ENCODE measurements at places on chromosomes 5 and 9.

DNA sequence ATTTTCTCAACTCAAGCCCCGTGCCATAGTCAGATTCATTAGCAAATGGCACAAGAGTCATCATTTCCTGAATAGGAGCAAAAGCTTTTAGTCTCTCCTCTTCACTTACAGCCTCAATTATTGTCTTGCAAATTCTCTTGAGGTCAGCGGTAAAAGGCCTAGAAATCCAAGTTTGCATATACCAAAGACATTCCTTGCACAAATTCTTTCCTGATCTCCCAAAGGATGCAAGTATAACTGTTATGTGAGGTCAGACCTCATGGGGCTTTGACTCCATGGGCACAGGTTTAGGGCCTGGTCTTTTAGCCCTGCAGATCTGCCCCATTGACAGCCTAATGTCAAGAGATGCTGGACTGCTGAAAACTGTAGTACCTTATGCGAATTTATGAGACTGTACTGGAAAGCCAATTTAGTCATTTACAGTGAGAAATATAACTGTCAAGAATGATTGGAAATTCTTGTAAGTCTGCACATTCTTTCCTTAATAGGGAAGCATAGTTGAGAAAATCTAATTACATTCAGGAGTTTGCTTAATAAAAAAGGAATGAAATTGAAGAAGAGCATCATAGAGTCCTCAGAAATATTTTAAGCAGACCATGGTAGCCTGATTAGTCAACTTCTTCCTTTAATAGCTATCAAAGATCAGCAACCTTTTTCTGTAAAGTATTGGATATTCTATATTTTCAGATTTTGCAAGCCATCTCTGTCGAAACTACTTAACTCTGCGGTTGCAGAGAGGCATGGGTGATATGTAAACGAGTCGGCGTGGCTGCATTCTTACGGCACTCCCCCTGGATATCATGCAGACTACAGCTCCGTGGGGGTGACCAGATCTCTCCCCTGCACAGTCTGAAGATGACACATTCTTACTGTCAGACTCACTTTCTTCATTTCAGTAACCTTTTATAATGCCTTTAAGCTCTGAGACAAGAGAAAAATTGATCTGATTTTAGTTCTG lies 45.2 kb downstream of the GCNT4 start:
- DNase-seq = no peak

- DNase-seq = no peak
These were observed at the start of gene PTGER4 for GRCh38 chr5:40679913-40680681. Gene PTGER4 (plus strand): TSS chr5:40679915. CDS start chr5:40680994, 1,079 bp downstream.

DNA sequence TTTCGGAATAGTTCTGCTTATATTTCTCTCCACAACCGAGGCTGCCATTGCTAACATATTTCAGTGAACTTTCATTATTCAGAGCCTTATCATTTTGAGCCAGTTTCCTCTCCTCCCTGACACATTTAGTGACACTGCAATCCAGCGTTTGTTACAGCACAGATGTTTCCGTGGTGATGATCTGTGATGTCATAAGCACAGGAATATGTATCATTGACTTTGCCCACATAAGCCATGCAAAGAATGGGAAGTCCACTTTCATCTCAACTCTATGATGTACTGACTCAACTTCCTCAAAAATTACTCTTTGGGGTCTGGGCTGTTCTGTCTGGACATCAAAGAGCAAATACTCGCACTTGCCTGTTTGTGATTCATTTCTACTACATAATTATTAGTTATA lies 291.8 kb downstream of the EBF1 start:
- DNase-seq = no peak

- no peak for DNase-seq
These were observed 4.0 kb downstream of the PHF19 start for GRCh38 chr9:120872791-120873502.

DNA sequence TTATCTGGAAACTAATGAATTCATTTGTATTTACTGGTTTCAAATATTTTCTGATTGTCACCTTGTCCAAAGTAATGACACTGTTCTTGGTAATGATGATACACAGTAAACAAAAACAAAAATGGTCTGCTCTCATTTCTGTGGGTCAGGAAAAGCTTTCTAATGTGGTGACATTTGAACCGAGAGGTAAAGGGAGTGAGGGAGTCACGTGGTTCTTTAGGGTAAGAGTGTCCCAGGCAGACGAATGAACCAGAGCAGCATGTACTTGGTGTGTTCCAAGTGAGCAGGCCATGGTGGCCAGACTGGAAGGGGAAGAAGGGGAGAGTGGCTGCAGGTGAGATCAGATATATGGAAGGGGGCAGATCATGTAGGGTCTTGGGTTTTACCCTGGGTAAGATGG lies 247.0 kb upstream of the SLC30A5 start:
- no peak for DNase-seq

GRCh38 chr9:109705515-109705914 lies 74.5 kb upstream of the PALM2AKAP2 start:
- DNase-seq = peak; percentile 74

GRCh38 chr9:137372693-137373610 lies 50.0 kb downstream of the EXD3 start:
- DNase-seq = no peak

DNA sequence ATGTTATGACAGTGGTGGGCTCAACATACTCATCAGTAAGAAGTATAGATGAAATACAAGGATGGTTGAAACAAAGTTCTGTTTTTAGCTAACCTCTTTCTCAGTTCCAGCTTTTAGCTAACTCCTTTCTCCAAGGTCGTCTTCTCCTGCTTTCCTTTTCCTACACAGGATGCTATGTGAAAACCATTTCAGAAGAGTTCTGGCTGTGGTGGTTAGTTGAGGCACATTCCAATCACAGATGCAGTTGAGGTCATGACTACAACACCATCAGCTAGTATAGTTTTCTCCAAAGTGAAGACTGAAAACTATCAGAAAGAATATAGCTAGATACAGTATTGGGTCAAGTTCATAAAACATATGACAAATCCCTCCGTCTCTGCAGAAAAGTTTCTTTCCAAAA lies 477.7 kb upstream of the C9orf72 start:
- DNase-seq = no peak

DNA sequence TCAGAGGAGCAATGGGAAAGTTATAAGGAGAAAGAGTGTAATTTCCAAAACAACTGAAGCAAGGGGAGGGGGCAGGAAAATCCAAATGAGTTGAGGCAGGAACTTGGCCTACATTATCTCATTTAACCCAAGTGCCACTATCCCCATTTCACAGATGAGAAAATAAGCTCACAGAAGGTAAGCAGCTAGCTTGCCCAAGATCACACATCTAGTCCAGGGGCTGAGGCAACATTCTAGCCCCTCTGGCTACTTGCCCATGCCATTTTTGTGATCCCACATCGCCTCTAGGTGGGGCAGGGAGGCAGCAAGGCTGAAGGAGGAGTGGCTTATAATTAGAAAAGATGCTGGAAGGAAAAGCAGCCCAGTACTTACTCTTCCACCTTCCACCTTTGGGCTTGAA lies 2.6 kb upstream of the PSIP1 start:
- DNase-seq = no peak

GRCh38 chr5:71456362-71456743 lies 902 bp downstream of the BDP1 start:
- DNase-seq = no peak

DNA sequence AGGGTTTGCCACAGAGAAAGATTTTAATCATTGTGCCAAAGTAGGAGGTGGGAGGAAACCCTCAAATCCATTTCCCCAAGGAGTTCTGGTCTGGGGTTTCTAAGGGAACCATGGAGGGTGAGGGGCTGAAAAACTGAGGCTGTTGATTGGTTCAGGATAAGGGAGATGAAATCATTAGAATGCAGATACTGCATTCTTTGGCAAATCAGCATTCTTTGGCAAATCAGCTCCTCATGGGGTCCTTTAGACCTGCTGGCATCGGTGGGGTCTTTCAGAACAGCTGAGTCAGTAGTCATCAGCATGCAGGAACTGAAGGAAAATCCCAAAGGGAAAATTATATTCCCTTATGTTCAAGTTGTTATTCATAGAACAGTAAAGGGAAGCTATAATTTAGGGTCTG lies 585.5 kb downstream of the ISL1 start:
- no peak for DNase-seq

- no peak for DNase-seq
These were observed 150.8 kb downstream of the HACD4 start for GRCh38 chr9:20880675-20881074.

GRCh38 chr5:181107699-181108098 lies 23.3 kb downstream of the OR2V1 start:
- no peak for DNase-seq

GRCh38 chr9:3299872-3300271 lies 225.9 kb downstream of the RFX3 start:
- no peak for DNase-seq

DNA sequence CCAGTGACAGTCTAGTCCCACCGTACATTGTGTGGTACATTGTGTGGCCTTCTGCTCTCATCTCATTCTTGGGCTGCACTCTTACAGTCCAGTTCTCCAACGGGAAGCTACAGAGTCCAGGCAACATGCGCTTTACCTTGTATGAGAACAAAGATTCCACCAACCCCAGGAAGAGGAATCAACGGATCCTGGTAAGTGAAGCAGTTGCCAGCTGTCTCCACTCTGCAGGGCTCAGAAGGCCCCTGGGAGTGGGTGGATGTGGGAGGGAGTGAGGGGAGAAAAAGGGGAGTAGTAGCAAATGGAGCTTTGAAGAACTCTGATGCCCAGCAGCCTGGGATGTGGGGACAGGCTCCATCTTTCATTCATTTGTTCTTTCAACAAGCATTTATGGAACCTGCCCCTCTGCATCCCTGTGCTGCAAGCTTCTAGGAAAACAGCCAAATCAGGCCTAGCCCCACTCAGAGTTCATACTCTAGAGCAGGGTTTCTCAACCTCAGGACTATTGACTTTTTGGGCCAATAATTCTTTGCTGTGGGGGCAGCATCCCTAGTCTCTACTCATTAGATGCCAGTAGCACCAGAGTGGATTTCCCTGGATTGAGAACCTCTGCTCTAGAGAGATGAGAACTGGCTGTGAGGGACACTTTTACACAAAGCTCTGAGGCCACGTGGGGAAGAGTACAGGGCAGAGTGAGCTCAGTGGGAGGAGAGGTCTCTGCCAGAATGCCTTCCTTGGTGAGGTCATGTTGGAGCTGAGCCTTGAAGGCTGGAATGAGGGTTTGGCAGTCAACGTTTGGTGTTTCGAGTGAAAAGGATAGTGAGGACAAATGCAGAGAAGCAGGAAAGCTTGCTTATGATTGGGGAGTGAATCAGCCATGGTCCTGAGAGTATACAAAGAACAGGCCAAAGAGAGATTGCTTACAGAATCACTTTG lies 1.1 kb downstream of the POLR1E start:
- peak; percentile 36 for DNase-seq

- peak; percentile 91 for DNase-seq
These were observed 71.5 kb downstream of the ANKRD33B start for GRCh38 chr5:10635257-10635866.

DNA sequence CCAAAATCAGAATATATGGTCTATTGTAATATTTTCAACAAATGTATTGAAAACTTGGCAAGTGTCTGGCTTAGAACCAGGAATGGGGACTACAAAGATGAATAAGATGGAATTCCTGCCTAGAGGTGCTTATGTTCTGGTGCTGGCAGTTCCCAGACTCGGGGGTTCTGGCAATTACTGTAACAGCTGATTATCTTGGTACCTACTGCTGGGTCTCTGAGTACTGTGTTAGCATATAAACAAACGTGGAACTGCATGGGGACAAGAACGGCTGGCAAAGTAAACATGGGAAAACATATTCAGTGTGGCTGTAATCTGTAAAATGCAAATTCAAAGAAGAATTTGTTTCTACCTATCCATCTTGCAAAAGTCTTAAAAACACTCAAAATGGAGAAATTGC lies 89.9 kb downstream of the SLC24A2 start:
- DNase-seq = no peak

DNA sequence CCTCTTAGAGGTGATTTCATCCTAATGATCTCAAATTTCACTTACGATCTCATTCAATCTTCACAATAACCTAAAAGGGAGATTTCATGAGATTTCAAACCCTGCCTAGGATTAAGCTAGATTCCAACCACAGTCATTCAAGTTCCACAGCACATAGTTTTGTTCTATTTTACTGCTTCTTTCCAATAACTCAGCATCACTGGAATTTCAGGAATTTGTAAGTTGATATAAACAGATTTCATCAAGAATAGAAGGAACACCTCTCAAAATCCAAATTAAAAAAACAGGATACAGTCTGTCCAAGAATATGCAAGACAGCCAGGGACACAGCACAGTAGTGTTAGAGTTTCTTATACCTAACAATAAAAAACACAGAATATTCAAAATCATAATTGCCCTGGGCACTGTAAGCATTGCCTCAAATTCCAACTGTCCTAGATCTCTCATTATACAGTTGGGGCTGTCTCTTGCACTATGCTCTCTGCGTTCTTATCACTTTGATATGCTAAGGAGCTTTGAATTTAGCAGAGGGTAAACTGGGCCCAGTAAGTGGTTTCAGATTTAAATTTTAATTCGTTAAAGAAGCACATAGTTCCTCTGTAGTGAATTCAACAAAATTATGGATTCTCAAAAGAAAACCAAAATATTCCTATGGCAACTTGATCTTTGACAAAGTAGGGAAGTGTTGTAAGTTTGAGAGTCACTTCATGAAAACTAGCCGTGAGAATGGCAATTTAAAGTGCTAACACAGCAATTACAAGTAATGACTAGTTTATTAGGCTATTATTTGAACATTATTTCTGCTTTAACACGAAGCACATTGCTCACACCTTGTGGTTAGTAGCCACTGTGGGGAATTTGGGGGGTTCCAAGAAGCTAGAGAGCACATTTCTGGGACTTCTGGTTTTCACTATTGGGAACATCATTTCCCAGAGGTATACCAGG lies 478.6 kb upstream of the C9orf72 start:
- peak; percentile 36 for DNase-seq

DNA sequence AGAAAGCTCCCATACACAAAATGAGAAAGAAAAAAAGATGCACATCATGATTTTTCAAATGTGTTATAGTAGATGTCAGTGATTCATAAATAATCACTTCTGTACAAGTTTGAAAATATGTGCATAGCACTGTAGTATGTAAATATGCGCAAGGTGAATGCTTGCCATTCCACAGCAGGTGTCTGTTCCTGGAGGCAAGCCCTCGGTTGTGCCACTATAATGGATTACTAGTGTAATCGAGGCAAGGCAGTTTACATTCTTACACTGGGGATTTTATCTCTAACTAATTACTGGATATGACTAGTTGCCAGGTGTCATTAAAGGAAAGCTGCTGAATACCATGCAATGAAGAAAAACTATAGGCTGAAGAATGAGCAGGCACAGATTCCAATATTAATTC lies 93.6 kb downstream of the ARHGEF28 start:
- no peak for DNase-seq

- DNase-seq = no peak
These were observed 66.0 kb downstream of the GDNF start for GRCh38 chr5:37773809-37774208.

Data from A172 (cell line).